ENCODE measurements at places on chromosomes 2 and 18.

DNA sequence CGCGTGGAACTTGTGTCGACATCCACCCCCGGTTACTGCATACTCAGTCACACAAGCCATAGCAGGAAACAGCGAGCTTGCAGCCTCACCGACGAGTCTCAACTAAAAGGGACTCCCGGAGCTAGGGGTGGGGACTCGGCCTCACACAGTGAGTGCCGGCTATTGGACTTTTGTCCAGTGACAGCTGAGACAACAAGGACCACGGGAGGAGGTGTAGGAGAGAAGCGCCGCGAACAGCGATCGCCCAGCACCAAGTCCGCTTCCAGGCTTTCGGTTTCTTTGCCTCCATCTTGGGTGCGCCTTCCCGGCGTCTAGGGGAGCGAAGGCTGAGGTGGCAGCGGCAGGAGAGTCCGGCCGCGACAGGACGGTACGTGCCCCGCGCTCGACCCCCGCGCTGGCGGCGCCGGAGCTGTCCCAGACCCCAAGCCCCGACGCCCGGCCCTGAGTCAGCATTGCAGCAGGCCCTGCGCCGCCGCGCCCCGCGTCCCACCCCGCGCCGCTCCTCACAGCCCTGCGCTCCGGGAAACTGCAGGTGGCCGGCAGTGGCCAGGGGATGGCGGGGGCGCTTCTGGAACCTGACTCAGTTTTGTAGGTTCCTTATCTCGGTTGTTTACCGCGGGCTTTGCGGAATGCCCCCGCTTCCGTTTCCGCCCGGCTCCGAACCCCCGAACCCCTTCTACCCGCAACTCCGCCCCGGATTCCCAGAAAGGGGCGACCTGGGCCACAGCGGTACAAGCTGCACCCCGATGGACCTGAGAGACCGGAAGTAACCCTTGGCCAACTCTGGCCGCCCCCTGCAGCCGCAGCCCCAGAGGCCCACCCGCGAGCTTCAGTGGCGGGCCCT is at the start of gene CFLAR:
Gene CFLAR, plus strand, starts transcription at position 50 of the 844 bp plus-strand sequence. CDS start 13,702 bp downstream, outside the sequence.
- no peak for DNase-seq

DNA sequence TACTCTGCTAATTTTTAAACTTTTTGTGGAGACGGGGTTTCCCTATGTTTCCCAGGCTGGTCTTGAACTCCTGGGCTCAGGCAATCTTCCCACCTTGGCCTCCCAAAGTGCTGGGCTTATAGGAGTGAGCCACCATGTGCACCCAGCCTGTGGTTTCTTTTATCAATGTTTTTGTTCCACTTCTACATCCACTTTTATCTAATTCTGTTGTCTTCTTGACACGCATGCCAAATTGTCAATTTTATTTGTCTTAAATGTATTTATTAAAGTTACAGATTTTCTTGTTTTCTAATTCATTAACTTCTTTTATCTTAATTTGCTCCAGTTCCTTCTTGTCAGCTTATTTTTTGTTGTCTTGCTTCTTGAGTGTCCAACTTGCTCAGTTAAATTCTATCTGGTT is 43.8 kb upstream of the ASPRV1 start:
- no peak for DNase-seq

DNA sequence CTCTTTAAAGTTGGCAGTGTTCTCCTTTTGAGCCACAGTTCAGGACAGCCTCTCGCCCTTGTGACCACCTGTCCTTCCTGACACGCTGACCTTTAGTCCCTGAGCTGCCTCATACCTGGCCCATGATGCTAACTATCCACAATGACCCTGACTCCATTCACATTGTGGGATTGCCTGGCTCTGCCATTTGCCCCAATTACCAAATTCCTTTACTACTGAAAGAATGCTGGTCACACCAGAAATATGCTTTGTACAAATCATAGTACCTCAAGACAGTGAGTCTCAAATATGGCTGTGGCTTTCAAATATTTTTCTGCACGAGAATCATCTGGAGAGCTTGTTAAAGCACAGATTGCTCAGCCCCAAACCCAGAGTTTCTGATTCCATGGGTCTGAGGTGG is 54.2 kb downstream of the LTBP1 start:
- DNase-seq, result no peak

DNA sequence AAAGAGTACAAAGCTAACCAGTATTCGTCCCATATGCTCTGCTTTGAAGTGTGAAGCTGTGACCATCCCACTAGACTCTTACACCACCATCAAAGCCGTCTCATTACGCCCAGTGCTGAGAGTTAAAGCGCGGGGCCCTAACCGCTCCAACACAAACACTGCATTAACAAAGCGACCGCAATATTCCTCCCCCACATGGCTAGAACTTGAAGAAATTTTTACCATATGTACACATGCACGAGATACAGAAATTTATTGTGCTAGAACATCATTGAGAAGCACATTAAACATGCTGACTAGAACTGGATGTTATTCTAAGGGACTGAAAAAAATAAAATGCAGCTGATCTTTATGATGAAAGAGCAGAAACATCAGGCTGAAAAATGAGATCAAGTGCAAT is 20.5 kb downstream of the FTCDNL1 start:
- no peak for DNase-seq

GRCh38 chr2:28276076-28276618 is 116.5 kb upstream of the FOSL2 start:
- no peak for DNase-seq

DNA sequence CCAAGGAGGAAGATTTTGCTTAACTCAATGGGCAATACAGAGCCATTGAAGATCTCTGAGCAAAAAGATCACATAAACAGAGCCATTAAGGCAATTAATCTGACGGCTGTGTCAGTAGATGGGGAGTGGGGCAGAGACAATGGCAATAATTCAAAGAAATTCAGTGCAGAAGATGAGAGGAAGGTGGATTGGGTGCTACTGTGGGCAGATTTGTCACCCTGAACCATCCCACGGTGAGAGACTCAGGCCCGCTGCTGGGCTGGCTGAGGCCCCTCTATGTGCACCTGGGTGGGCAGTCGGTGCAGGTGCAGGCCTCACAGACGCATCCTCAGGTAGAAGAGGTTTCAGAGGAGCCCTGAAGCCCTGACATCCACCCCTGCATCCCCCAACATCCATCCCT is 458.6 kb downstream of the EIPR1 start:
- DNase-seq, result no peak

DNA sequence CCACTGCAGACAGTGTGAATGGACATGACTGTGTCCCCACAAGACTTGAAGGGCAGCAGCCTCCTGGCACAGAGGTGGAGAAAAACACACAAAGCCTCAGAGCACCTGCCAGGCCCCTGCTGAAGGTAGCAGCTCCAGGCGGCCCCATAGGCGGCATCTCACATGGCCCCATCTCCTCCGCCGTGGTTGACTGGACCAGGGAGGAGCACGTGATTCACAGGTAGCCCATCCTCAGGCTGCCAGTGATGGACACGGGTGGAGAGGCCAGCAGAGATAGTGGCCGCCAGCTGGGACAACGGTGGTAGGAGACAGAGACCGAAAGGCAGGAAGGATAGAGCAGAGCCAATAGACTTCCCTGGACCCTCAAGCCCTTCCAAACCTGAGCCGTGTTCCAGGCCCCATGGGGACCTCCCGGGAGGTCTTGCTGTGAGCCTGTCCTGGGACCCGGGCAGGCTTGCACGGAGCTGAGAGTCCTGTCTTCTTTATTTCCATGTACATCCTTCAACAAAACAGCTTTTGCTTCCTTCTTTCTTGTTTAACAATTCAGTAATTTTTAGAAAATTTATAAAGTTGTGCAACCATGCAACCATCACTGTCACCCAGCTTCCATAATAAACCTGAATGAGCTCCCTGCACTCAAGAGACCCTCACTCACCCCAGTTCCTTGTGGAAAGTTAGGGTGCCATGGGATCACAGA is 26.9 kb downstream of the GPR55 start:
- no peak for DNase-seq

GRCh38 chr2:119255760-119256581 is 32.3 kb downstream of the STEAP3 start:
- no peak for DNase-seq
